Liver (tissue), 10 donors: ENCODE measurements at places on chromosomes 7 and 10. TPM values are rescaled to one million over a fixed set of nuclear protein-coding genes. Genes with fewer than 3 reads are reported as not detected.

TFPI2 gene
- 9.1 TPM for total RNA-seq

DNA sequence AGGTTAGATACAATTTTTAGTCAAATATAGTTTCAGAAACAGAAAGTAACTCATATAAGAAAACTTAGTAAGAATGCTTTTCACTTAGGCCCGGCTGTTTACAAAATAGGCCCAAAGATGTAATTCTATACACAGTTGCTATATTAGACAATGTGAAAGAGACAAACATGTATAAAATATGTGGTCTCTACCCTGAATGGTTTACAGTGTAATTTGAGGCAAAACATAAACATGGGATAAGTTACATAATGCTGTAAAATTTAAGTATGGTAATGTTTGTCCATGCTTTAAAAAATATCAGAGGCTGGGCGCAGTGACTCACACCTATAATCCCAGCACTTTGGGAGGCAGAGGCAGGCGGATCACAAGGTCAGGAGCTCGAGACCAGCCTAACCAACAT lies 18.7 kb downstream of the KRIT1 start:
- DNase-seq = no peak

HTRA1 gene
- total RNA-seq = 73.3 TPM

DNA sequence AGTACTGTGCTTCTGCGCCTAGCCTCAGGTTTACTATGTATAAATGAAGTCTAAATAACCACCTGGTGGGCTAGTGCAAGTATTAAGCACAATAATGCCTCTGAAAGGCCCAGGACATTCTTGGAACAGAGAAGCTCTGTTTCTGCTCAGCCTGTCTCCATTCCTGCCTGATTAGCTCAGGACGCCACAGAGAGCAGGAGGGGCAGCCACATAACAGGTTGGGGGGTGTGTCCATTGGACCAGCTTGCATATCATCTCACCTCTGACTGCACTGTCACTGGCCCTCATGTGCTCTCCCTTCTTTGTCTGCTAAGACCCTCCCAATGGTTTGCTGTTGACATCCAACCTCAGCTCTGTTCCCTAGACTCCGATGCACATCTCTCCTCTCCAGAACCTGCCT lies 52.8 kb upstream of the IKZF1 start:
- DNase-seq = no peak

DENND10 gene
- total RNA-seq = 31.7 TPM

GRCh38 chr7:20063644-20064043 lies 153.5 kb downstream of the MACC1 start:
- no peak for DNase-seq

GRCh38 chr10:119637631-119638030 lies 13.5 kb upstream of the BAG3 start:
- DNase-seq = no peak

DNA sequence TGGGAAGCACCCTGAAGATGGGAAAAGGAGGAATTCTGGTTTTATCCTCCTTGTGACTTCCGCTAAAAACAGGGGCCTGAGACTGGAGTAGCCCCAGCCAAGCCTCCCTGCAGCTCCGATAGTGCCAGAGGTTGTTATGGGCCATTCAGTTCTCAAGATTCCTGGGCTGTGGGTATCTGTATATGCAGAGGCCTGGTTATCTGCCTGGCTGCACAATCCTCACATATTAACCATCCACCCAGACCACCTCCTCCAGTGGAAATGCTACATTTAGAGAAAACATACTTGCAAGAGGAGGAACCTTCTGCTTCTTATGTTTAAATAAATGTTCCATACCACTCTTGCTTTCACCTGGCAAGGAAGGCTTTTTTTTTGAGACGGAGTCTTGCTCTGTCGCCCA lies 34.6 kb downstream of the ARL3 start:
- no peak for DNase-seq

DNA sequence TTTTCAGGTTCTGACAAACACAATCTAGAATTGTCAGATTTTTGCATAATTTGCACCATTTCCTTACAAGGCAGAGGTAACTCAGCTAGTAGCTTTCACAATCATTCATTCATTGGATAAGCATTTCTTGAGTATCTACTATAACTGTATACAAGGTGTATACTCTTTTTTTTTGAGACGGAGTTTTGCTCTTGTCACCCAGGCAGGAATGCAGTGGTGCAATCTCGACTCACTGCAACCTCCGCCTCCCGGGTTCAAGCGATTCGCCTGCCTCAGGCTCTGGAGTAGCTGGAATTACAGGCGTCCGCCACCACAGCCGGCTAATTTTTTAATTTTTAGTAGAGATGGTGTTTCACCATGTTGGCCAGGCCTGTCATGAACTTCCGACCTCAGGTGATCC lies 16.2 kb upstream of the EXOC6 start:
- DNase-seq = no peak

PRPS1L1 gene
- total RNA-seq = not detected

DNA sequence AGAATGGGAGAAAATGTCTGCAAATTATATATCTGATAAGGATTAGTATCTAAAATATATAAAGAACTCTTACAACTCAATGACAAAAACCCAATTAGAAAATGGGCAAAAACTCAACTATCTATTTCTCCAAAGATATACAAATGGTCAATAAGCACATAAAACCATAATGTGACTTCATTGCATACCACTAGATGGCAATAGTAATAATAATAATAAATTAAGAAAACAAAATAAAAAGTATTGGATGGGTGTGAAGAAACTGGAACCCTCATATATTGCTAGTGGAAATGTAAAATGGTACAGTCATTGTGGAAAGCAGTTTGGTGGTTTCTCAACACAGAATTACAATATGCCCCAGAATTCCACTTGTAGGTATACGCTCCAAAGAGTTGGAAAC lies 98.8 kb downstream of the VIPR2 start:
- no peak for DNase-seq

- DNase-seq = no peak
Measured at GRCh38 chr7:143992670-143993069, 7.5 kb upstream of the OR6B1 start.

ZKSCAN1 gene
- 20.5 TPM for total RNA-seq

DNA sequence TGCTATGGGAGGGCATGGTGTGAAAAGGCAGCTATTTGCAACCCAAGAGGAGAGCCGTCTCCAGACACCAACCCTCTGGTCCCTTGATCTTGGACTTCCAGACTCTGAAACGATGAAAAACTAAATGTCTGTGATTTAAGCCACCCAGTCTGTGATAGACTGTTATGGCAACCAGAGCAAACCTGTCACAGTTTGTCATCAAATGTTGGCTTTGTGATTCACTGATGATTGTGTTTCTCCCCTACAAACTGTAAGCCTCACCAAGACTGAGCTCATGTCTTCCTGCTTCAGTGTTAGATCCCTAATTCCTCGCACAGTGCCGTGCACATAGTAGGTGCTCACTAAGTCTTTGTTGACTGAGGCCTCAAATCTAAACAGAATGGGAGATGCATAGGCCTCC lies 224.6 kb upstream of the PITRM1 start:
- DNase-seq = no peak

GRCh38 chr7:36764929-36765328 lies 40.6 kb upstream of the AOAH start:
- no peak for DNase-seq

DNA sequence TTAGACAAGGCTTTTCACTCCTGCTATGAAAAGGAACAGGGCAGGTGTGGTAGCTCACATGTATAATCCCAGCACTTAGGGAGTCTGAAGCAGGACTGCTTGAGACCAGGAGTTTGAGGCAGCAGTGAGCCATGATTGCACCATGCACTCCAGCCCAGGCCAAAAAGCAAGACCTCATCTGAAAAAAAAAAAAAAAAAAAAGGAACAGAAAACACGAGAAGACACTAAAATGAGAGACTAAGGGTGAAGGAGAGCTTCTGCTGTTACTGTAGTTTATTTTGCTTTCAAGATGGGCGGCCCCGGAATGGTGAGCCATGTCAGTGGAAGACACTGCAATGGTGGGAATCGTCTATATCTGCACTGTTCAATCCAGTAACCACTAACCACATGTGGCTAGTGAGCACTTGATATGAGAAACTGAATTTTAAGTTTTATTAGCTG lies 9.9 kb downstream of the PIP4K2A start:
- DNase-seq = no peak
